ENCODE measurements at places on chromosomes 16 and 17.

GRCh38 chr17:77140878-77141767 lies at the start of gene SEC14L1:
TSS of gene SEC14L1 (plus strand) at chr17:77140969. CDS start at chr17:77143597, 2,628 bp downstream.
- peak; percentile 43 for DNase-seq

- DNase-seq = peak; percentile 91
Measured at GRCh38 chr17:44043272-44043696, 23.2 kb downstream of the LSM12 start.

DNA sequence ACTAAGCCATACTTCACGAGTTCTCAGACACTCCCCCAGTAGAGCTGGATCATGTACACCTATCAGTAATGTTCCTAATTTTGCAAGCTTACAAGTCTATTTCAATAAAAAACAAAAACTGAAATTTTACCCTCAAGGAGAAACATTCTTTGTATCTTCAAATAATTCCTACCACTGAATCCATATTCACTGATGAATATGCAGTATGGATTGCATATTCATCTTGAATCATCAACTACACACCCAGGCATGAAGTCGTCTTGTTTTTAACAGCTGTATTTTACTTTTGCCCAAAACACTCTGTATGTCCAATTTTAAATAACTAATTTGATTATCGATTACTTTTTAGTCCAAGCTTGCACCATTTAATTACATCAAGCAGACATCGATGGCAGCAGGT lies 31.8 kb downstream of the ZDHHC7 start:
- DNase-seq = no peak

DNA sequence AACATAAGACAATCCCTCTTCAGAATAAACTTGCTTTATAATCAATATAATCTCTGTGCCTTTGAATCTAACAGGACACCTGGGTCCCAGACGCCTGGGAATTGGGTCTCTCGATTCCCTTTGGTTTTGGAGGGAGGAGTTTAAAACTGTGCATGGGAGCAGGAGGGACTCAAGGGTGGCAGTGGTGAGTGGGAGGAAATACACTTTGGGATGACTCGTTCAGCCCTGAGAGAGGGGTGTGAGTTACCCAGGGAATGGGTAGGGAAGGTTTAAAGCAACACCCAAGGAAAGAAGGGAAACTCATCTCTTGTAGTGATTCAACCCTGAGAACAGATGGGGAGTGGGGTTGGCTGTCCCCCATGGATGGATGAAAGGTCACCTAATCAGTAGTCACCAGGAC lies 1.6 kb downstream of the RANGRF start:
- DNase-seq = peak; percentile 42

- DNase-seq = peak; percentile 40
Measured at GRCh38 chr16:14399378-14400284, 230.4 kb downstream of the PARN start.

- DNase-seq = no peak
Measured at GRCh38 chr17:39131616-39132015, 19.8 kb downstream of the PLXDC1 start.

DNA sequence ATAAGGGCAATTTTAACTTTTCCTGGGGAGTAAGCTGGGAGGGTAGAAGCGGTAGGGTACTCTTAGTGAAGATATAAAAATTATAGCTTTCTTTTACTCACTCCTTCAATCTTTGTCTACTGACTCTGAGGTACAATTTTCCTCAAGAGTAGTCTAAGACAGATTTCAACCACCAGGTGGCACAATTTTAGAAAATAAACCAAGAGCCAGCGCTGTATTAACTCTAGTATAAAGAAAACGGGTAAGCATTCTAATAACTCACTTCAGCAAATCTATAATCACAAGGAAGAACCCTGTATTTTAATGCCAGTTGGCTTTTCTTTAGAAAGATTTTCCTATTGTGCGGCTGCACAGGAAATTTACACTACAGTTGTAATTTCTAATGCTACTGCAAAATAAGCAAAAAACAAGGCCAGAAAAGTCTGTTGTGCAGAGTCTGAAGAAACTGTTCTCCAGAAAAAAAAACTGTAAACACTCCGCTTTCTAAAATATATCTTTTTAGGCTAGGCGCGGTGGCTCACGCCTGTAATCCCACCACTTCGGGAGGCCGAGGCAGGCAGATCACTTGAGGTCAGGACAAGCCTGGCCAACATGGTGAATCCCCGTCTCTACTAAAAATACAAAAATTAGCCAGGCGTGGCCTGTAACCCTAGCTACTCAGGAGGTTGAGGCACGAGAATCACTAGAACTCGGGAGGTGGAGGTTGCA lies 1.9 kb downstream of the CMC2 start:
- DNase-seq = peak; percentile 83

GRCh38 chr16:30570636-30571444 lies 674 bp downstream of the ZNF688 start:
- no peak for DNase-seq

- peak; percentile 33 for DNase-seq
Measured at GRCh38 chr16:70738083-70738977, 52.5 kb upstream of the MTSS2 start.

GRCh38 chr17:58640202-58640601 lies 51.6 kb downstream of the TEX14 start:
- no peak for DNase-seq

GRCh38 chr17:66387392-66387981 lies 85.1 kb downstream of the PRKCA start:
- no peak for DNase-seq

DNA sequence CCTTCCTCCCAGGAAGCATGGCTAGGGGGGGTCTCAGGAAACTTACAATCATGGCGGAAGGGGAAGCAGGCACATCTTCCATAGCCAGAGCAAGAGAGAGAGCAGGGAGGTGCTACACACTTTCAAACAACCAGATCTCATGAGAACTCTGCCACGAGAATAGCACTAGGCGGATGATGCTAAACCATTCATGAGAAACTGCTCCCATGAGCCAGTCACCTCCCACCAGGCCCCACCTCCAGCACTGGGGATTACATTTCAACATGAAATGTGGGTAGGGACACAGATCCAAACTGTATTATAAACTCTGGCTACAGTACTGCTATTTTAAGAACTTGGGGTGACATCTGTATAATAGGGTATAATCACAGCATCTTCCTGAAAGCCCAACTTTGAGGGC lies 83.1 kb upstream of the CACNG5 start:
- no peak for DNase-seq

GRCh38 chr16:13414154-13414553 lies 505.8 kb upstream of the ERCC4 start:
- DNase-seq = no peak

GRCh38 chr17:41863074-41863848 lies 2.0 kb downstream of the KLHL11 start:
- no peak for DNase-seq

- DNase-seq = no peak
Measured at GRCh38 chr16:5977329-5977728, 879.7 kb upstream of the EEF2KMT start.

DNA sequence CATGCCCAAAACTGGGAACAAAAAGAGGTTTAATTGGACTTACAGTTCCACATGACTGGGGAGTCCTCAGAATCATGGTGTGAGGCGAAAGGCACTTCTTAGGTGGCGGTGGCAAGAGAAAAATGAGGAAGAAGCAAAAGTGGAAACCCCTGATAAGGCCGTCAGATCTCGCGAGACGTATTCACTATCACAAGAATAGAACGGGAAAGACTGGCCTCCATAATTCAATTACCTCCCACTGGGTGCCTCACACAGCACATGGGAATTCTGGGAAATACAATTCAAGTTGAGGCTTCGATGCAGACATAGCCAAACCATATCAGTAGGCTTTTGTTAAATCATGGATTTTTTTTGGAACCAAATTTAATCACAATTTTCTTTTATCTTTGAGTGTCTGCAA lies 24.4 kb downstream of the RBL2 start:
- DNase-seq = no peak

DNA sequence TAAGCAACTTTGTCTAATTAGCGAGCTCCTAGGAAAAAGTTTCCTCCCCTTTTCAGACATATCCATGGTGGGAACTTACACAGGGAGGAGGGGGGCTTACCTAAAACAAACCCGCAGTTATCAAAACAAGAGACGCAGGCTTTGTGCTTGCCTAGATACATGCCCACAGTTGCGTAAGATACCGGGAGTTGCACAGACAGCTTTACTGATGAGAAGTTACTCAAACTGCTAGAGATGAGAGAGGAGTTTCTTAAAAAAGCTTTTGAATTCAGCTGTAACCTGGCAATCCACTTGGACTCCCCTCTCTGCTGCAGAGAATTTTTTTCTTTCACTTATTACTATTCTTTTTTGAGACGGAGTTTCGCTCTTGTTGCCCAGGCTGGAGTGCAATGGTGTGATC lies 6.8 kb upstream of the ZP2 start:
- no peak for DNase-seq

DNA sequence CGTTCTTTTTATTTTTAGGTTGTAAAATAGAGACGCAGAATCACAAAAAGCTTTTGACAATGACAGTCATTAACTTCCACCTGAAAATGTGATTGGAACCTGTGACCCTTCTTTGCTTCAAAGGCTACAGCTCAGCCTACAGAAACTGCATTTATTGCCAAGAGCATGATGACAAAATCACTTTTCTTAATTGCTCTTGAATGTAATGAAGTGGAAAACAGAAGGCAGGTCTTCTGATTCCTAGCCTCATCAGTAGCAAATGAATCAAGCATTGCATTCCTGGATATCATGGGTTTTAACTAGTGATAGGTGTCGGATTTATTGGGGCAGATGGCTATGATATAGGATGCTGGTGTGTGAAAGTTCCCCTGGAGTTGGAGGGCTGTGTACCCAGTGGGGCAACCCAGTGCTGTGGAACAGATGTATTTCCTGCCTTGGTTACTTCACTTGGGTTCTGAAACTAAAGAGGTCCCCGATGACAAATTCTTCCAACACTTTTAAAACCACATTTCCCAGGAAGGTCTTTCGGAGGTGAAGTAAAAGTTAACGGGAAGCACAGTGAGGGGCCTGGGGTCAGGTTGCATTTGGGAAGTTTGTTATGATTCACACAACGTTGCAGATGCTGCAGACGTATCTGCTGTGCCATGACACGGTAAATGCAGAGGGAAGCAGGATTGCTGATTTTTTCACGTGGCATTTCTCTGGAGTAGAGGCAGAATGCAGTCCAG lies 127.5 kb downstream of the HS3ST3A1 start:
- DNase-seq = no peak

GRCh38 chr17:79979221-79979741 lies 56.4 kb downstream of the TBC1D16 start:
- no peak for DNase-seq

DNA sequence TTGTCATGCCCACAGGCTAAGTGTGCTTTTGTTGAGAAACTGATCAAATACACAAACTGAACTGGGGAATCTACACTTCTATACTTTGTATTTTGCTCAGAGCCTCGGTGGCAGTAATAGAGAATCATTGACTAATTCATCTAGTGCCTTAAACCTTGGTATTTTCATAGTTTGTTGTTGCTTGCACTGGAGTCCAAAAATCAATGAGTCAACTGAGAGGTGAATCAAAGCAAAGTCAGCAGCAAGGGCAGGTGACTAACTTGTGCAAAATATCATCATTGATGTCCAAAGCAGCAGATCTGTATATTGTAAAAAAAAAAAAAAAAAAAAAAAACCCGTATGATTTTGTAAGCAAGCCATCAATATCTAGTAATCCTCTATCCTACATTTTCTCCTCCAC lies 296.4 kb downstream of the MAP2K6 start:
- no peak for DNase-seq

- DNase-seq = no peak
Measured at GRCh38 chr17:80660527-80661198, 116.0 kb downstream of the RPTOR start.

- no peak for DNase-seq
Measured at GRCh38 chr17:72361892-72362291, 241.1 kb downstream of the SOX9 start.

DNA sequence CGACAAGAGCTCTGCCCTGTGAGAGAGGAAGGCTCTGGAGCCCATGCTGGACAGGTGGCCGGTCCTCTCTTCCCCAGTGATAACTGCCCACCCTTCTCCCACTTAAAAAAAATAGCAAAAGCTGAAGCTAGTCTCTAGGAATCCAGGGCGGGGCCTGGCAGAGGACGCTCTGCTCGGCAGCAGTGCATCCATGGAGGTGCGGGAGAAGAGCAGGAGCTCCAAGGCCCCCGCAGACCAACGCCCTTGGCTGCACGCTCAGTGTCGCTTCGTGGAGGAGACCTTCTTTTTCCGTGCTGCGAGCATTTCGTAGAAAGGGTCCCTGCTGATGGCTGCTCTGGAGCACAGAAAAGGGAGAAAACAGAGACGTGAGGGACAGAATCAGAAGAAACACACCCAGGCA lies 98.6 kb upstream of the DNAH17 start:
- no peak for DNase-seq

DNA sequence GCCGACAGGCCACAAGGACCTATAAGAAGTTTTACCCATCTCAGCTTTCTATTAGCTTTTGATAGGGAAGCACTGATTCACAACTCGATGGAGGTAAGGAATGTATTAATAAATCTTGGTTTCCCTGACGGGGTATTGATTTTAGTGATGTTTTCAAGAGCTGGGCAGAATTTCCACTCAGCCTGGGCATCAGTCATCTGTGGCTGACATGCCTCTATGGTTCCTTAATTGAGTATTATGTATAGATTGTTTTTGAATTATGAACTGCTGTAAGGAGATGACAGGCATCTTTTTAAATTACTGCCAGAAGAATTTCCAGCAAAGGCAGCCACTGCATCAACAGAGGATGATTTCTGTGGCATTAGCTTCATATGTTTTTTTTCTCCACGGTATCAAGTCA lies 128.6 kb downstream of the CPPED1 start:
- DNase-seq = no peak

DNA sequence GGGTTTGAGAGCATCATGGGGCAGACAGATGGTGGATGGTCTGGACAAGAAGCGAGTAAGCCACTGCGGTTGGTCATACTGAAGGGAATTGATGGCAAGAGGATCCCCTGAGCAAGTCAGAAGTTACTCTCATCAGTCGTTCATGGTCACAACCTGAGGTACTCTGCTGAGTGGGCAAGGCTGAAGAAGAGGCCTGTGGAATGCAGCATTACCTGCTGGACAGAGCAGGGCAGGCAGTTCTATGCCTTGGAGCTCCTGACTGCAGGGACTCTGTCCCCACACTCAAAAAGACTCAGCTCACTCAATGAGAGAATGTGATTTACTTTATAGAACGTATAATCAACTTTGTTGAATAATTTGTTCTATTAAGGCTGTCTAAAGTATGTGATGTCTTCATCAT lies 28.3 kb downstream of the ALDH3A2 start:
- no peak for DNase-seq

GRCh38 chr17:61313461-61314326 lies 85.9 kb upstream of the TBX2 start:
- DNase-seq = no peak

- peak; percentile 38 for DNase-seq
Measured at GRCh38 chr16:25014500-25015147, 545 bp downstream of the ARHGAP17 start.

GRCh38 chr16:10539793-10540192 lies 40.6 kb downstream of the EMP2 start:
- DNase-seq = no peak

DNA sequence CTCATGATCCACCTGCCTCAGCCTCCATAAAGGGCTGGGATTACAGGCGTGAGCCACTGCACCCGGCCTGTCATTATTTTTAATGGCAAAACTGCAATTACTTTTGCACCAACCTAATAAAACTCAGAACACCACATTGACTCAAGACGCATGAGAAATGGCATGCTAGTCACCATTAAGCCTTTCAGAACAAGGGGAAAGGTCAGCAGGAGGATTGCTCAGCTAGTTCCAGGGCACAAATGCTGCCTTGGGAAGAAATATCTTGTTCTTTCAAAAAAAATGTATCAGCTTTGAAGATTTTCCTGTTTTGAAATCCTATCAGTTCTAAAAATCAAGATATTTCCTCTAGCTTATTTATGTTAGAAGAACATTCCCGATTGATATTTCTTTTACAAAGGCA lies 32.4 kb upstream of the CDYL2 start:
- DNase-seq = no peak

GRCh38 chr16:51045186-51045585 lies 105.9 kb downstream of the SALL1 start:
- no peak for DNase-seq

Measured in suppressor macrophage treated with lipopolysaccharide for 1 hour (primary cell).